ENCODE measurements at places on chromosomes 7 and 10.

DNA sequence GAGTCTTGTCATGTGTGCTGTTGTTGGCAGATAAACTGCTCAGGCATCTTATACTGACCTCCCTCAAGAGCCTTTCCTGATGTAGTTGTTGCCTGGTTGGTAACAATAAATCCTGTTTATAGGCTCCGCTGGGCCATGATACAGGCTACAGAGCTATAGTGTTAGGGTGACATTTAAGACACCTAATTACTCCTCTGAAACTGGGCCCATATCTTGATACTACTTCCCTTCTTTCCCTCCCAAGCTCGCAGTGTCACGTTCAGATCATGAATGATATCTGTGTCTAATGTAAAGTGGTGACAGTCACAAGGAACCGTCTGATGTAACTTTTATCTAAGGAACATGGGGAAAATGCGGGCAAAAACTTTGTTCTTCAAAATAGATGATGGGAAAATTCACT is 35.4 kb downstream of the CROT start:
- no peak for DNase-seq

GRCh38 chr7:49001610-49002033 is 77.3 kb downstream of the CDC14C start:
- no peak for DNase-seq

DNA sequence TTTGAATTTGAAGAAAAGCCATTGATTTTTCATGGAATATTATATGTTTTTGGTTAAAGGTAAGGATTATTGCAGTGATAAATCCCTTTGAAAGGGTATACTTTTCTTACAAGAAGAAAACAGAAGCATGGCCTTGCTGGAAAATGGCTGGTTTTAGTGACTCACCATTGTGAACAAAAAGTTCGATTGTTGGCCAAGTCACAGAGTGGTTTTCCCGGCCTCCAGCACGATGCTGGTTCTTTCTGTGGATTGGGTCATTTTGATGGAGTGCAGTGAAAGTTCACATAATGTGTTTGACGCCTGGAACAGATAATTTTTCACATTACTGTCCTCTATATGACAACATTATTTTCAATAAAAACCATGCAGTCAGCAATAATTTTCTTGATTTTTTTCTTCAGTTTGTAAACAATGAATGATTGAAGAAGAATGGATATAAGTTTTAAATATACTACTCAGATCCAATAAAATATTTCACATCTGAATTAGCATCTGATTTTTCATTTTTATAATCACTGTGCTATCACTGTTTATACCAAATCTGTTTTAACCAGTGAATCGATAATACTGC is 60.9 kb downstream of the RBM20 start:
- no peak for DNase-seq

- no peak for DNase-seq
These were observed 515 bp upstream of the SLC4A2 start for GRCh38 chr7:151058781-151059366.

- DNase-seq, result no peak
These were observed 69.2 kb downstream of the SDK1 start for GRCh38 chr7:3370068-3370830.

All from right renal cortex interstitium (tissue), 3 donors.